Stimulated activated CD4-positive, alpha-beta T cell treated with anti-CD3 and anti-CD28 coated beads, Interleukin-1b, Interleukin-23, amount 100 ng/mL, for 48 hours (primary cell): ENCODE measurements at places on chromosomes 12 and 14.
A peak's percentile ranks its signal among the peaks of the same experiment; 100 is the strongest.

DNA sequence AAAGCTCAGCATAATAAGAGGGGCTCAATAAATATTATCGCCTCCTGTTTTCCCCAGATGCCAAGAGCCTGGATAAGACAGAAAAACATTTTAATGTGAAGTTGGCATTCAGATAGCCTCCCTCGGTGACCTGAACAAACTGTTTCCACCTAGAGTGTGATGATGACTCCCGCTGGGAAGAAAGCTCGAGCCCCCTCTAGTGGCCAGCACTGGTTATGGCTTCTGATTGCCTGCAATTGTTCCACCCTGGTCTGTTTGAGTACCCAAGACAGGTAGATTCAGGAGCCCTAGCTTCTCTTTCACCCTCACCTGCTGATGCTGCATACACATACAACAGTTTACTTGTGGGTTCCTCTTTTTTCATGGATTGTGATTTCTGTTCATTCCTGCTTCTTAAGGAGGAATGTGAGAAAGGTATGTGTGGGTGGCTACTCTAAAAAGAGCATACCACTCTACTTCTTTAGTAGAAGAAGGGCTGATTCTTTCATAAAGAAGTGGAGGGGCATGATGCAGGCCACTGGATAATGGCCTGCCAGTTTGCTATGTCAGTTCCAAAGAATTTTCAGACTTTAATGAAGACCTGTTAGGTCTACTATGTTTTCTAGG lies 6.4 kb downstream of the ERG28 start:
- DNase-seq: peak; percentile 79

DNA sequence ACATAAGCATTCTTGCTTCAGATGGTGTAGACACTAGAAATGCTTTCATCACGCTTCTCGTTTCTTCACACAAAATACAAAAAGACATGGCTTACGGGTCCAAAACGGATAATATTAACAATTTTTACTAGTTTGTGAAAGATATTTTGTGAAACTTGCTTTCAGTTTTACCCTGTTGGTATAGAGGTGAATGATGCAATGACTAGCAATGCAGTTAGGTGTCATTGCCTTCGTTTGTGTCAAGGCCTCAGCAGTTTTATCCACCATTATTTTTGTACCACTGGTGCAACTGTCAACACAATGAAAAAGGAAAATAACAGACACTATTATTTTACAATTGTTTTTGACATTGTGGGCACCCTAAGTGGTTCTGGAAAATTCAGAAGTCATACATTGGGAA lies 323.0 kb downstream of the FLRT2 start:
- DNase-seq: no peak

GRCh38 chr12:44015333-44015941 lies 179.6 kb downstream of the TMEM117 start:
- no peak for DNase-seq

- no peak for DNase-seq
These were observed at the start of gene CLEC4A for GRCh38 chr12:8123124-8123912. CLEC4A (plus strand) TSS chr12:8123617; CDS start chr12:8123879, 262 bp downstream.

GRCh38 chr12:110282300-110282860 lies 1.3 kb downstream of the ATP2A2 start:
- DNase-seq: no peak

- DNase-seq: no peak
These were observed 59.3 kb downstream of the IFNG start for GRCh38 chr12:68100241-68100640.
